ENCODE measurements at places on chromosomes 12 and 14. TPM values are rescaled to one million over a fixed set of nuclear protein-coding genes. Genes with fewer than 3 reads are reported as not detected.
A peak's percentile ranks its signal among the peaks of the same experiment; 100 is the strongest.

MYF6 gene
- not detected for total RNA-seq

DNA sequence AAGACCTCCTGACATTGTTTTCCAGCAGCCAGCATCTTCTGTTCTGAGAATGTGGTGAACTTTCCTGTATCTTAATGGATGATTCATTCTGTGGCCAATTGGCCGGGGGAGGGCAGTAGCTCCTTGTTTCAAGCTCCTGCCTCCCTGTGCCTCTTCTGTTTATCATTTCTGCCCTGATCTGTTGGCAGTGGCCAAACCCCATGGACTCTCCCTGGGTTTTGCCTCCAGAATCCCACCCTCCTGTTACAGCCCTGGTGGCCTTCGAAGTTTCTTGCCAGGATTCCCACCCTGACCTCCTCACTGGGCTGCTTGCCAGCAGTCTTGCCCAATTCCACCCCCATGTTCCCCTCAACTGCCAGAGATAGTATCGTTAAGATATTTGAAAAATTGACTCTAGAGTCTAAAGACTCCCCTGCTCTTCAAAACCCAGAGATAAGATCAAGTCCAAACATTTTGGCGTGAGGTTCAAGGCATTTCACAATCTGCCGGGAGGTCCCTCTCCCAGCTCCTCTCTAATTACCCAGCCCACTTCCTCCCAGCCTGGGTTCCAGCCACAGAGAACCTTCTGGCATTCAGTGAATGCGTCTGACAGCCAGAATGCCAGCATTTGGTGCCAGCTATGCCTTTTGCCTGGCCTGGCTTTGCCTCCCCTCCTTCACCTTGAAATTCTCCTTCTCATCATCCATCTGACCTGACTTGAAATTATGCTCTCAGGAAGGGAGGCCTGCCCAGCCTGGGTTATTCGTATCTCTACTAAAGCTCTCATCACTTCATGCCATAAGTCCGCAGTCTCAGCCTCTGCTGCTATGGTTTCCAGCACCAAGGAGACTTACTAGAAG, 37.7 kb upstream of the TXNRD1 start:
- no peaks in the 10 kb centered on the region for H3K36me3 ChIP-seq
- no peaks in the 10 kb centered on the region for H3K27me3 ChIP-seq
- peaks cover 33% of the 10 kb centered on the region for H3K4me1 ChIP-seq
- peak overlapping the region; percentile 35 for H3K27ac ChIP-seq
- peak; percentile 93 for DNase-seq
- H3K4me3 ChIP-seq = no peak overlapping the region

- no peak for DNase-seq
- H3K27ac ChIP-seq = no peak overlapping the region
- no peaks in the 10 kb centered on the region for H3K36me3 ChIP-seq
- no peak overlapping the region for H3K4me3 ChIP-seq
These were observed 163.2 kb downstream of the RPL10L start for GRCh38 chr14:46488374-46488773.

GRCh38 chr12:3192221-3192620, 115.0 kb downstream of the TSPAN9 start:
- H3K4me1 ChIP-seq = no peaks in the 10 kb centered on the region
- DNase-seq = no peak
- no peaks in the 10 kb centered on the region for H3K27me3 ChIP-seq
- no peaks in the 10 kb centered on the region for H3K36me3 ChIP-seq

DNA sequence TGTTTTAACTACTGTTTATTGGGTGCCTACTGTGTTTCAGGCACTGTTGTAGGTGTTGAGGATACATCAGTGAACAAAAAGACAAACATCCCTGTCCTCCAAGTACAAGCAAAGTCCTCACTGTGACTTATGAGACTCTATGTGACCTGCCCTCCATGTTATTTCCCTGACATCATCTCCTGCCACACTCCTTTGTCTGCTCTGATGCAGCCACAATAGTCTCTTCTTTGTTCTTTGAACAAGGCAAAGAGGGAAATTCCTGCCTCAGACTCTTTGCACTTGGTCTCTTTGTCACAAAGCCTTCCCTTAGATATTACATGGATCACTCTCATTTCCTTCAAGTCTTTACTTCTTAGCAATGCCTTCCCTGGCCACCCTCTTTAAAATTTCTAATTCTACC, 240.1 kb upstream of the SRRM4 start:
- H3K4me3 ChIP-seq = no peak overlapping the region
- no peak overlapping the region for H3K27ac ChIP-seq
- DNase-seq = no peak
- no peaks in the 10 kb centered on the region for H3K27me3 ChIP-seq

NGB gene
- not detected for total RNA-seq

DNA sequence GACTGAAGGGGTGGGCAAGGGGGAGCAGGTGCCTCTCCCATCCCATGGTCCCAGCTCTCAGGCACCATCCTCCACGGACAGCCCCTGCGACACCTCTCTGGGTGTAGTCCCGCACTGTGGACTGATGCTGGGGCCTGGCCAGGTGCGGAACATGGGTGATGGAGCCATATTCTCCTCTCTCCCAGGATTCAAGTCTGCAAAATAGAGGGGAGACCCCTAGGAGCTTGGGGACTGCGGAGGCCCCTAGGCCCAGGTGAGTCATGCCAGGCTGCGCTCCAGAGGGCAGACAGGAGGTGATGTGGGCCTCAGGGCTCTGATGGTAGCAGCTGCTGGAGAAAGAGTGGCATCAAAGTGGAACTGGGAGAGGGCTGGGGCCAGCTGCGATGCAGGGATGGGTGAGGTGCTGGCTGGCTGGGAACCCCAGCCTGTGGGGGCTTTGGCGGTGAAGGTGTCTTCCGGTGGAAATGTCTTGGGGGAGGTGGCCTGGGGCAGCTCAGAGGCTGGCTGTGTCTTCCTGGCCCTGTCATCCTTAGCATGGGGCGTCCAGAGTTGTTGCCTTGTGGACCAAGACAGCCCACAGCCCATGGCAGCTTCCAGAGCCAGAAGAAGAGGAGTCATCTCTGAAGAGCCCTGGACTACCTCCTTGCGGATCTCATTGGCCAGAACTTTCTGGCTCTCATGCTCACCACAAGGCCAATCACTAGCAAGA, 149.1 kb downstream of the KIF26A start:
- H3K27ac ChIP-seq = no peak overlapping the region
- H3K4me3 ChIP-seq = no peak overlapping the region
- H3K27me3 ChIP-seq = no peaks in the 10 kb centered on the region
- DNase-seq = no peak
- H3K4me1 ChIP-seq = no peaks in the 10 kb centered on the region

DNA sequence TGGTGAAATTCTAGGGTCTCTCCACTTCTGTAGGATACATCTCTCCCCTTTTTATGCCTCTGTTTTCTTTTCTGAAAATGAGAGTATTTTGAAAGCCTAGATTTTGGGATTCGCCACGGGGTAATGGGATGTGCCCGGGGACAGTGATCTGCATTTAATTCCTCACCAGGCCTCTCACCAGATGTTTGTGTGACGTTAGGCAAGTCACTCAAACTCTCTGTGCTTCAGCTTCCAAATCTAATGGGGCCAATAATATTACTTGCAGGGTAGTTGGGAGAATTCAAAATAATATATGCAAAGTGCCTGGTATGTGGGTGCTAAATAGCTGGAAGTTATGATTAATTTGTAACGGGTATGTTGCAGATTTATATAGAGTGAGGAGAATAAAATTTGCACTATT, 78.8 kb downstream of the C12orf75 start:
- H3K36me3 ChIP-seq = no peaks in the 10 kb centered on the region
- DNase-seq = no peak
- no peaks in the 10 kb centered on the region for H3K27me3 ChIP-seq
- H3K27ac ChIP-seq = no peak overlapping the region
- no peak overlapping the region for H3K4me3 ChIP-seq

DTX1 gene
- total RNA-seq = 4.9 TPM

- H3K4me1 ChIP-seq = peaks cover 8% of the 10 kb centered on the region
- peak; percentile 20 for DNase-seq
These were observed 7.9 kb upstream of the WASHC3 start for GRCh38 chr12:102069707-102070106.

FAIM2 gene
- 1.4 TPM for total RNA-seq

DNA sequence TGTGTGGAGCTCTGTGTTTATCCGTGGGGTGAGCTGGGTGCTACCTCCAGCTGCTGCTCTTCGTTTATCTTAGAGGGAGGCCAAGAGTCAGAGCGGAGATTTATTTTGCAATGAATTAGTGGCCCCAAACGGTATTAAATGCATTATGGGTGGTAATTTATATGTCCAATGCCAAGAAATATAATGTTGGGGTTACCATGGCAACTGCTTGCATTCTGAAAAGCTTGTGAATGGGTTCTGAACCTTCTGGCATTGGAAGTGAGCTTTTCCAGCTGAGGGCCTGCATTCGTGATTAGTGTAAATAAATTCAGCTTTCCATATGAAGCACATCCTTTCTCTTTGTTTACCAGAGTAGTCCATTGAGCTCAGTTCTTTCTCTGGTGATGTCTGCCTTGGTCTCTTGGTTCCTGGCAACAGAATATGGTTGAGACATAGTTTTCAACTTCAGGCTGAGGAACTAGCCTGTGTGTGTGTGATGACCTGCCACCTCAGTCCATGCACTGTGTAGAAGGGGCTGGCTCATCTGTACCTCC, 51.8 kb downstream of the TRAF3 start:
- no peak overlapping the region for H3K4me3 ChIP-seq
- no peaks in the 10 kb centered on the region for H3K27me3 ChIP-seq
- no peak overlapping the region for H3K27ac ChIP-seq
- H3K36me3 ChIP-seq = peaks cover 3% of the 10 kb centered on the region
- DNase-seq = peak; percentile 97

APOF gene
- not detected for total RNA-seq

PPP1R1A gene
- 0.98 TPM for total RNA-seq

IRAK3 gene
- total RNA-seq = 47.8 TPM

RAP1B gene
- total RNA-seq = 131 TPM

GRCh38 chr12:47801904-47802246, 17.8 kb downstream of the HDAC7 start:
- H3K27ac ChIP-seq = peak overlapping the region; percentile 87
- peaks cover 30% of the 10 kb centered on the region for H3K36me3 ChIP-seq
- no peak for DNase-seq
- no peaks in the 10 kb centered on the region for H3K27me3 ChIP-seq
- H3K4me1 ChIP-seq = peaks cover 28% of the 10 kb centered on the region

EML1 gene
- 31.8 TPM for total RNA-seq

CSRNP2 gene
- total RNA-seq = 29.1 TPM

DNA sequence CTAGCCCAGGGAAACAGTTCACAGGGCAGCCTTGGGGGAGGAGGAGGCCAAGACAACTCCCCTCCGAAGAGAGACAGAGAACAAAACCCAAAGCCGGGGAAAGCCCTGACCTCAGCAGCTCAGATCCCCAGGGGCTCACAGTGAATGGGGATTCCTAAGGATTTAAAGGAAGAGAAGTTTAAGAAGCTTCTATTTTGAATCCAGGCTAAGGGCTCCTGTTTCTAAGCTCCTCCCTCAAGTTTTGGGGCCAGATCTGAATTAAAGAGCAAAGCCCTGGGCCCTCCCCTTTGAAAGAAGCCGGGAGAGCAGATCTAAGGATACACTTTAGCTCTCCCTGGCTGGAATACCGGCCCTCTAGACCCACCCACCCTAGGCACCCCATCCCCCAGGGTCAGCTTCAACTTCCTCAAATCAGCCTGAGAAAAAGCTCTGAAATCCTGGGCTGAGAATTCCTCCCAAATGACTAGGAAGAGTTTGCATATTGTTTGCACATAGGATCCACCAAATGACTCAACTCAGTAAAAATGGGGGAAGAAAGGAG, 3.9 kb downstream of the KDM2B start:
- peaks cover 37% of the 10 kb centered on the region for H3K4me1 ChIP-seq
- no peaks in the 10 kb centered on the region for H3K27me3 ChIP-seq
- peak; percentile 64 for DNase-seq
- no peak overlapping the region for H3K4me3 ChIP-seq
- no peak overlapping the region for H3K27ac ChIP-seq

GRCh38 chr12:53230108-53230845, 1.7 kb downstream of the RARG start:
- H3K4me3 ChIP-seq = no peak overlapping the region
- peaks cover 30% of the 10 kb centered on the region for H3K4me1 ChIP-seq
- H3K27me3 ChIP-seq = no peaks in the 10 kb centered on the region
- H3K36me3 ChIP-seq = no peaks in the 10 kb centered on the region
- peak; percentile 36 for DNase-seq
- H3K27ac ChIP-seq = peak overlapping the region; percentile 65

GRCh38 chr12:117919479-117919878, 49.3 kb downstream of the KSR2 start:
- no peak overlapping the region for H3K27ac ChIP-seq
- H3K4me1 ChIP-seq = no peaks in the 10 kb centered on the region
- no peak overlapping the region for H3K4me3 ChIP-seq
- DNase-seq = no peak
- H3K36me3 ChIP-seq = no peaks in the 10 kb centered on the region

GRCh38 chr12:108063192-108063591, 65.9 kb upstream of the WSCD2 start:
- no peak overlapping the region for H3K27ac ChIP-seq
- no peaks in the 10 kb centered on the region for H3K36me3 ChIP-seq
- H3K4me3 ChIP-seq = no peak overlapping the region
- H3K27me3 ChIP-seq = no peaks in the 10 kb centered on the region
- no peak for DNase-seq

GRCh38 chr12:116694653-116695463, 43.0 kb downstream of the SPRING1 start:
- no peak overlapping the region for H3K4me3 ChIP-seq
- H3K36me3 ChIP-seq = no peaks in the 10 kb centered on the region
- H3K4me1 ChIP-seq = peaks cover 5% of the 10 kb centered on the region
- peaks cover 13% of the 10 kb centered on the region for H3K27me3 ChIP-seq
- DNase-seq = no peak

GRCh38 chr12:65775720-65776119, 48.6 kb upstream of the HMGA2 start:
- H3K36me3 ChIP-seq = no peaks in the 10 kb centered on the region
- no peaks in the 10 kb centered on the region for H3K4me1 ChIP-seq
- no peak overlapping the region for H3K4me3 ChIP-seq
- no peaks in the 10 kb centered on the region for H3K27me3 ChIP-seq

- DNase-seq = no peak
- no peaks in the 10 kb centered on the region for H3K36me3 ChIP-seq
- H3K4me3 ChIP-seq = no peak overlapping the region
- no peaks in the 10 kb centered on the region for H3K27me3 ChIP-seq
- H3K27ac ChIP-seq = no peak overlapping the region
- H3K4me1 ChIP-seq = no peaks in the 10 kb centered on the region
These were observed 447.5 kb upstream of the DCN start for GRCh38 chr12:91630083-91630482.

GRCh38 chr14:76390621-76391020, 14.7 kb downstream of the ESRRB start:
- H3K4me1 ChIP-seq = no peaks in the 10 kb centered on the region
- H3K36me3 ChIP-seq = no peaks in the 10 kb centered on the region
- H3K27me3 ChIP-seq = no peaks in the 10 kb centered on the region
- H3K4me3 ChIP-seq = no peak overlapping the region

- no peaks in the 10 kb centered on the region for H3K27me3 ChIP-seq
- no peak overlapping the region for H3K4me3 ChIP-seq
- no peaks in the 10 kb centered on the region for H3K36me3 ChIP-seq
- peaks cover 10% of the 10 kb centered on the region for H3K4me1 ChIP-seq
- no peak for DNase-seq
These were observed 34.9 kb downstream of the ETV6 start for GRCh38 chr12:11684393-11684792.

DNA sequence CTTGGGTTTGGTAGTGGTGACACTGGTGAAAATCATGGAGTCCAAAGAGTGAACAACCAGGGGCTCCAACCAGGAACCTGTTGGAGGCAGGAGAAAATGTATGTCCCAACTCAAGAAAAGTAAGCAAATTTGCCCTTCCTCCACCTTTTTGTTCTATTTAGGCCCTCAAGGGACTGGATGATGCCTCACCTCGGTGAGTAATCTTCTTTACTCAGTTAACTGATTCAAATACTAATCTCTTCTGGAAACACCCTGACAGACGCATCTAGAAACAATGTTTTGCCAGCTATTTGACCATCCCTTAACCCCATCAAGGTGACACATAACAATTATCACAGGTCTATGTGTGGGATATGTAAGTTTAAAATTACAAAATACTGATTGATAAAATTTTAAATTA, 272.4 kb upstream of the FOXG1 start:
- no peak for DNase-seq
- no peak overlapping the region for H3K4me3 ChIP-seq
- H3K27ac ChIP-seq = no peak overlapping the region
- no peaks in the 10 kb centered on the region for H3K27me3 ChIP-seq

Data from lung (tissue), 17 donors.